ENCODE measurements at places on chromosomes 12 and 14.

DNA sequence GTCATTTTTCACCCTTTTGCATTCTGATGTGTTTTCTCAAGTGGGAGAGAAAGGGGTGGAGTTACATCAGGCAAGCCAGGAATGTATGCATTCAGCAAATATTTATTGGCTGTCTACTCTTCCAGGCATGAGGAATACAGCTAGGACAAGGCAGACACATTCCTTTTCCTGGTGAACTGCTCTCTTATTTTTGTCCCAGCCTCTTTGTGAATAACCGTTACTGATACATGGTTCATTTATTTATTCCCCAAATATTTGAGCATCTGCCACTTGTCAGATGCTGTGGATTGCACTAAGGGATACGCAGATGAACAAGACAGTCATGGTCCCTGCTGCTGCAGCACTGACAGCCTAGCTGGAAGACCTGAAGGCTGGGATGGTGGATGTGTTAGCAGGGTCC lies 6.1 kb downstream of the PELI2 start:
- no peak for DNase-seq

DNA sequence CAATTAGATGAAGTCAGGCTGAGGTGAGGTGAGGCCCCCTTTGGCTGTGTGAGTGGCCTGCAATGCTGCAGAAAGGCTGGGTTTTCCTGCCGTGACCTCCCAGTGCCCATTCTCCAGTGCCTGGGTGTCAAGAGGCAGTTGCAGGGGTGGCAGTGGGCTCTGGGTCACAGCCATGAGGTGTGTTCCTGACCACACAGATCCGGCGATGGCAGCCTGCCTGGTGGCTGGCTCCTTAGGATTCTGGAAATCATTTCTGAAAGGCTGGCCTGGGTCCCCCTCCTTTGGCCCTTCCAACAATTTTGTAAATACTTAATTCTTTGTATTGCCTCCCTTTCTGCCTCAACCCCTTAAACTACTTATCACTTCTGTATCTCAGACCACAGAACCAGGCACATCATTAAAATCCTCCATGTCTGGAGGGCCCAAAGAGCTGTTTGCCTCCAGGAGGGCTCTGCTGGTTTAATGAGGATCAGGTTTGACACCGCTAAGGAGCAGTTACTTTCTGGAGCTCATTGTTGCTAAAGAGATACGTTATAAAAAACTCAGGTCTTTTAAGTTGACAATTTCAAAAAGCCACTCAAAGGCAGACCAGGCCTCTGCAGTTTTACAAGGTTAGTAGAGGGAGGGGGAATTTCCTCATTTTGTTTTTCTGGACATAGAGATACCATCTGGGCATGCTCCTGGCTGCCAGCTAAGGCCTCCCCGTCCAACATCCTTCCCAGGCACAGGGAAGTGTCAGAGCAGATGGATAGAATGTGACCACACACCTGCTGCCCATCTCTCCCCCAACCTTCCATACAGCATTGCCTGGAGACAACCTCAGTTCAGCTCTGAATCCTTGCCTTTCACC lies 204.4 kb downstream of the FOXN3 start:
- no peak for DNase-seq

GRCh38 chr14:100587763-100588411 lies 670 bp upstream of the BEGAIN start:
- DNase-seq: no peak

DNA sequence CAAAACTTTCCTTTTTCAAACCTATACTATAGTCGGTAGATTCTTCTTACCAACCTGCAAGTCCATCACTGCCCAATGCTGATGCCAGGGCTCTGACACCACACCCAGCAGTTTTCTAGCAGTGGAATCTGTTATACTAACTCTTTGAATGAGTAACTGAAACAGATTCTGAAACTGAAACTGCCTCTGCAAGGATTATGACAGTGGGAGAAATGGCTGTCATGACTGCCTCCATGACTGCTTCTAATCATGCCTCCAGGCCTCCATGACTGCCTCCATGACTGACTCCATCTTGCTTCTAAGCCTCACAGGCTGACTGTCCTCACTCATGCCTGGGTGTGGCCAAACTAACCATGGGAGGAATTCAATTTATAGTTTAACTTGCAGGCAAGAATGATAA lies 29.4 kb upstream of the OXA1L start:
- DNase-seq: peak; percentile 47

DNA sequence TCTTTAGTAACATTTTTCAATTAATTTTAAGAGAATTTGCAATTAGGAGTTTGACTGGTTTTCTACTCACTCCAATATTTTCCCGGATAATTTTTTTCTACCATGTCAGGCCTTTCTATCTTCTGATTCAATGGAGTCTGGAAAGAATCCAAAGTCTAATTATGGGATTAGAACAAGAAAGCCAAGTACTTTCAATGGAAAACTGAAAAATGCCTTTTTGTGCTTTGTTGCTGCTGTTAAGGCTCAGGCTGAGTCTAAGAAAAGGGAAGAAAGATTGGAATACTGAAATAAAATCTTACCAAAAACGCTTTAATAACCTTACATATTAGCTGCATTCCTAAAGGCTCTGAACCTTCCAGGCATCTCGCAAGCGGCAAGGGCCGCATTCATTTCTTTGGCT lies 24.4 kb upstream of the DHRS4 start:
- no peak for DNase-seq

GRCh38 chr14:26694521-26694920 lies 96.7 kb upstream of the NOVA1 start:
- no peak for DNase-seq

GRCh38 chr12:105329926-105330282 lies 587 bp upstream of the C12orf75 start:
- DNase-seq: no peak

DNA sequence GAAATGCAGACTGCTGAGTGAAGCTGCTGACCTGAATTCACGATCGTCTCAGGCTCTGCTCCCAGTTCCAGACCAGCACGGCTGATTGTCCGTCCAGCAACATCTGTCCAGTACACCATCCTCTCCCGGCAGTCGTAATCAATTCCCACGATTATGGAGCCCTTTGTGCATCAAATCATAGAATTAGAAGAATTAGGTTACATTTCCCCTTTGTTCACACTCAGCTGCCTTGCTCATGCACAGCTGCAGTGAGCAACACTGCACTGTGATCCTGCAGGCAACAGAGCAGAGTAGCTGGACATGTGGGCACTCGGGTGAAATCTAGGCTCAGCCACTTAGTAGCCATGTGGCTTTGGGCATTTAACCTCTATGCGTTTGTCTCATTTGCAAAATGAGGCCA lies 22.2 kb downstream of the RTRAF start:
- DNase-seq: no peak

GRCh38 chr12:107448198-107448597 lies 237.4 kb upstream of the PWP1 start:
- no peak for DNase-seq

DNA sequence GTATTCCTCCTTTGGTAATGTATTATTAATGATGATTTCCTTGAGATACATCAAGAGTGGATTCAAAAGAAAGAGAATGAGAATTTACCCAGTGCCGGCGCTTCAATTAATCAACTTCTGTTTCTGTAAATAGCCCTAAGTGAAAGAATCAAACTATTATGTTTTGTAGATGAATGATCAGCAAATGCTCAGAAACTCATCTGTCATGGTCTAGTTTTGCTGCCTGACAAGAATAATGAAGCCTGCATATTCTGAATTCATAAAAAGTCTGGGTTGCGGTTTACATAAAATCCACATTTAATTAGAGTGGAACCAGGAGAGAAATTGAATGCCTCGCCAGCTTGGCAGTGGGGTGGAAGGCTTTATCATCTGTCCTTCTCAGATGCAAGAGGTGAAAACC lies 325.3 kb downstream of the GALC start:
- no peak for DNase-seq

GRCh38 chr12:45789025-45789424 lies 59.5 kb downstream of the ARID2 start:
- DNase-seq: no peak

GRCh38 chr12:49888461-49889151 lies 15.1 kb downstream of the FAIM2 start:
- DNase-seq: no peak

GRCh38 chr12:31248337-31248736 lies 77.6 kb downstream of the SINHCAF start:
- DNase-seq: no peak

- peak; percentile 23 for DNase-seq
Observed at GRCh38 chr14:64762044-64763034, 58.1 kb downstream of the PLEKHG3 start.

GRCh38 chr14:24332268-24332993 lies 2.4 kb downstream of the ADCY4 start:
- peak; percentile 92 for DNase-seq

DNA sequence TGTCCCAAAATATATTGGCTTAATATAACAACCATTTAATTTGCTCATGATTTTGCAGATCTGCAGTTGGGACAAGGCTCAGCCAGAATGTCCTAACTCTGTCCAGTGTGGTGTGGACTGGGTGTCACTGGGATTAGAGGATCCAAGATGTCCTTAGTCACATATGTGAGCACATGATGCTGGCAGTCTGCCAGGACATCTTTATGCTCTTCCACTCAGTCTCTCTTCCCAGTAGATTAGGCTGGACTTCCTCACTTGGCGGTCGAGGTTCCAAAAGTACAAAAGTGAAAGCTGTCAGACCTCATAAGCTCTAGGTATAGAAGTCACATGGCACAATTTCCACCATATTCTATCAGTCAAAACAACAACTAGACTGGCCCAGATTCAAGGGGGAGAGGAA lies 167.9 kb upstream of the NTF3 start:
- no peak for DNase-seq

- peak; percentile 40 for DNase-seq
Observed at GRCh38 chr14:75077794-75078193, 8.4 kb downstream of the ZC2HC1C start.

DNA sequence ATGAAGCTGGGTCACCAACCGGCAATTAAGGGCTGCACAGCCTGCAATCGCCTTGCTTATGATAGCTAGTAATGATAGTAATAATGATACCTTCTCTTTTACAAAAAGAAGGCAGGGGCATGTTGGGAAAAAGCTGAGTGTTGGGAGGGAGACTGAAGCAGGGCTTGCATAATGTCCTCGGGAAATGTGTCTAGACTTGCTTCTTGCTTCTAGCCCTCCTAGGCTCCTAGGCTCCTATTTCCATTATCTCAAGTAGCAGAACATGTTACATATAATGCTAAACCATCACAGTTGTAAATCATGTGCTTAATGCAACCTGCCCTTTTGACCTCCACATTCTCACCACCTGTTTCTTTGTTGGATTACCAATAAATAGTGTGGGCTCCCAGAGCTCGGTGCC lies 18.7 kb downstream of the RERGL start:
- DNase-seq: no peak

DNA sequence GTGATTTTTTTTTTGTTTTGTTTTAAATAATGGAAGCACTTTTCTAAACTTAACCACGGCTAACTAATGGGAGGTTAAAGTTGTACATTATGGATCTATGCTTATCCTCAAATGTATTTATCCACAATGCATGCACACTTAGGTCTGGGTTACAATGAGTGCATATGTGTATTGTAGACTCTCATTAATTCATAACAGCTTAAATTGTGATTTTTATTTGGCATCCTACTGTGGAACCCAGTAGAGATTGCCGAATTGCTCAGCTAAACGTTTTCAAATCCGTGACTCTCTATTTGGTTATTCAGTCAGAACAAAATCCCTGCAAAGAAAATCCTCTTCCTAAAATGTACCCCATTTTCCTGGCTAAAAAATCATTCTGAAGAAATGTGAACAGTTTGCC lies 244.0 kb downstream of the SLC25A21 start:
- DNase-seq: no peak

DNA sequence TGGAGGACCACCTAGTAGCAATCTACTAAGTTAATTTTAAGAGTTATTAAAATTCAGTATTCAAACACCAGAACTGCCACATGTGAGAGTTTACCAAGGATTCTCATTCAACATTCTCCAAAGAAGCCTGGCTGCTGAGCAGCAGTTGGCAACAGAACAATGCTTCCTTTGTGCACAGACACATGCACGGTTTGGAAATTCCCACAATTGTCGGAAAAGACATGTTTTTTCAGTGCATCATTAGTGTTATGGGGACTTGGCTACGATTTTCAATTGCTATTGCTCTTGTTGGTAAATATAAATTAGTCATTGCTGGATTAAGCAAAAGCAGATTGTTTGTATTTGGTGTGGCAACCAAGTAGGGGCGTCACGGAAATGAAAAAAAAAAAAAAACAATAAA lies 22.2 kb downstream of the ST8SIA1 start:
- no peak for DNase-seq

- DNase-seq: no peak
Observed at GRCh38 chr14:68501614-68502052, 291.2 kb downstream of the ZFP36L1 start.

GRCh38 chr14:99575043-99576023 lies 28.7 kb downstream of the CCDC85C start:
- DNase-seq: no peak

GRCh38 chr14:73476451-73476931 lies 14.2 kb upstream of the RIOX1 start:
- DNase-seq: no peak

GRCh38 chr12:105706321-105706972 lies 376.0 kb downstream of the C12orf75 start:
- DNase-seq: no peak

DNA sequence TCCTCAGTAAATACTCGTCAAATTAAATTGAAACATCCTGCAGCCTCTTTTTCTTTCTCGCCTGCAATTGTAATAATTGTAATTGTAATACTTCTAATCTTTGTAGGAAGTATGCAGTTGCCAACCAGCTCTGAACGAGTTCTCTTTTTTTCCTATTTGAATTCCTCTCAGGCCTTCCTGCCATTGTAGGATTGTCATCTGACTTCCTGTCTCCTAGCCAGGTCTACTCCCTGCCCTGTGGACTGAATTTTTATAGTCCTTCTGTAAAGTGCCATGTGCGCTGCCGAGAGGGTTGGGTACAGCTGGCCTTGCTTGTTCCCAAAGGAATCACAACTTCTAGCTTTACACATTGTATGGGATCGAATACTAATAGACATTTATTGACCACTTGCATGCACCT lies 183.3 kb downstream of the SSPN start:
- no peak for DNase-seq

- DNase-seq: no peak
Observed at GRCh38 chr12:113420996-113421595, 1.1 kb upstream of the SDSL start.

DNA sequence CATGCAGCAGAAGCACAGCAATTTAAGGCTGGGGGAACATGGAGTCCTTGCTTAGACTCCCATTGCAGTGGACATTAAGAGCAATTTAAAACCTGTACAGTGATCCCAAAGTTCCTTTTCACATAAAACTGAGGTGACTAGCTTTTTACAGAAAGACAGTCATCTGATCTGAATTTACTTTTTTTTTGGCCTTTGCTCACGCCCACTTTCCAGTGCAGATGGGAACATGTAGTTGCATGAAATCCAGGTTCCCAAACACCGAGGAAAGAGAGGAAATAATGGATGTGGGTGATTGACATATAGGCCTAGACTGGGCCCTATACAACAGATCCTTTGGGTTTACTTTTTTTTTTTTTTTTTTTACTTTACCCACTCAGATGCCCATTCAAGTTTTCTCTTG lies 126.4 kb upstream of the PTPRB start:
- DNase-seq: no peak

GRCh38 chr14:89849931-89850330 lies 104.6 kb downstream of the EFCAB11 start:
- DNase-seq: no peak

GRCh38 chr12:48903363-48903981 lies 21.8 kb downstream of the FKBP11 start:
- DNase-seq: no peak
